ENCODE measurements at places on chromosomes 12 and 14.

- peak within 1 kb of the TSS; percentile 95 for H3K27ac ChIP-seq
- peaks cover 43% of the 10 kb centered on the region for H3K36me3 ChIP-seq
- no peaks in the 10 kb centered on the region for H3K27me3 ChIP-seq
- H3K4me1 ChIP-seq, result peaks cover 63% of the 10 kb centered on the region
- peak within 1 kb of the TSS; percentile 72 for H3K4me3 ChIP-seq
- peak; percentile 52 for DNase-seq
Observed at GRCh38 chr12:75480469-75480949, at the start of gene GLIPR1. GLIPR1 (plus strand) TSS chr12:75480755; CDS start chr12:75480881, 126 bp downstream.

DNA sequence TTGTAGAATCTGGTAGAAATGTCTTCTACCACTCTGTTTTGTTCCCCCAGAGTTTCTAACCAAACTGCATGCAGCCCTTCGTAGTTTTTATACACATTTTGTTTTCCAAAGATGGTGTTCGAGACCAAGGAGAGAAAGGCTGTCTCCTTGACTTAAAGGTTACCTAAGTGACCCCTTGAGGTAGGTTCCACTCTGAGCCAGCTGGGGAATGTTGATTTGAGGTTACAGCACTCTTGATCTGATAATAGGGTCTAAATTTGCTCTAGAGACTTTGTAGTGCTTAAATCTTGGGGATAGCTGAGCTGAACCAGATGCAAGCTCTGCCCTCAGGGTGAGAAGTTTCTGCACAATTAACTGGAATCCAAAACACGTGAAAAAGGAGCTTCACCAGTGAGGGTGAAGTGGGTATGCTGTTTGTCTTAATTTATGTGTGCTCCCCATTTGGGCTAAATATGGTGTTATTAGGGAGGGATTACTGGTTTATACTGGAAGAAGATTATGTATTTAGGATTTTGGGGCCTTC, 3.1 kb downstream of the TMBIM6 start:
- H3K4me3 ChIP-seq, result peak overlapping the region; percentile 18
- H3K4me1 ChIP-seq, result peaks cover 56% of the 10 kb centered on the region
- no peaks in the 10 kb centered on the region for H3K27me3 ChIP-seq
- no peak for DNase-seq
- peaks cover 39% of the 10 kb centered on the region for H3K36me3 ChIP-seq
- H3K27ac ChIP-seq, result no peak overlapping the region

DNA sequence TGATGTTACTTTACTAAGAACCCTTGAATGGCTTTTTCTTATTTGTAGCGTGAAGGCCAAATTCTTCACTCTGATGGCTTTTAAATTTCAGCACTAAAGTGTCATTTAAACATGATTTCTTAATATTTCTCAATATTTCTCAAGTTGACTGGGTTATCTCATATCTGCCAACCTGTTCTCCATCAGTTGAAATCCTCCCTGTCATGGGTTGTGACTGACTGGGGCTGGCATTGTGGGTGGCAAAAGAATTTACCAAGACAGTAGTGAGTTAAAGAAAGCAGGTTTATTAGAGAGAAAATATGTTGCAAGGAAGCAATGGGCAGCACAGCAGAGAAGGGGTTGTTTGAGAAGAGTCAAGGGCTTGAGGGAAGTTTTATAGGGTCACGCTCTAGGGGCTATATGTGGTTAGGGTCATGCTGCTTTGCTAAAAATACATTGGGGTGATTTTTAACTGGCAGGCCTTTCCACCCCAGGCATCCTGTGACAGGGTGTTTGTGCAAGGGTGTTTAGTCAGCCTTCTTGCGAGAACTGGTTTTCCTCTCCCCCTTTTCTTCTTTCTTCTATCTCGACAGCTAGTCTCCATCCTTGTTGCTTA, 232.8 kb upstream of the SEL1L start:
- no peaks in the 10 kb centered on the region for H3K4me1 ChIP-seq
- H3K27ac ChIP-seq, result no peak overlapping the region
- DNase-seq, result no peak
- H3K27me3 ChIP-seq, result no peaks in the 10 kb centered on the region

DNA sequence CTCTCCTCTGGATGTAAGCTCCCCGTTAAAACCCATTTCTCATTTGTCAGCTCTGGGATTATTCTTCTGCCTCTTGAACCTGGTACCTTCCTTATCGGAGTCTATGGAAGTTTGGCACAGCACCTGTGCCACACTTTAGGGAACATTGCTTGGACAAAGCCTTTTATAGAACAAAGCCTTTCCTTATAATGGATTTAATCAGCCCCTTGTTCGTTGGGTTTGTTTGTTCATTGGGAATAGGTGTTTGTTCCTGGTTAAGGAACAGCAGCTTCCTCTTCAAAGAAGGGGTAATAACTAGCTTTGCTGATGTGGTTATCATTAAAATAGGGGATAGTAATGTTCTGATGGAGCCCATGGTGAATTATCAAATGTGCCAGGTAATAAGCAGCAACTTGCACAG, 70.4 kb downstream of the NRXN3 start:
- no peak overlapping the region for H3K27ac ChIP-seq
- H3K4me3 ChIP-seq, result no peak overlapping the region
- H3K36me3 ChIP-seq, result no peaks in the 10 kb centered on the region
- DNase-seq, result no peak

DNA sequence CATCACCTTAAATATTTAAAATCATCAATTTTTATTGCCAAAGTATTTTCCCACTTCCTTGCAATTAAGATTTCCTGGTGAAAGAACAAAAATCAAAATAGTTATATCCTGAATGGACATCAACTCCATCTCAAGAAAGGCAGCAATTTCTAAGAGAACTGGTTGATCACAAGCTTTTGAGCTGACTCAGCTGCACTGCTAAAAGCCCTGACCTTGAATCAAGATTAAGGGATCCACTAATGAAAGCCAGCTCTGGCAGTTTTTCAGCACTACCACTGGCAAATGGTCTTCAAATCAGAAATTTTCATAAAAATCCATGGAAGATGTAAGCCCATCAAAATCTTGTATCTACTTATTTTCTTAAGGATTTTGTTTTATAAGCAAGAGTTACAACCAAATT, 123.4 kb downstream of the SLC6A15 start:
- H3K4me1 ChIP-seq, result no peaks in the 10 kb centered on the region
- no peak overlapping the region for H3K27ac ChIP-seq
- no peaks in the 10 kb centered on the region for H3K27me3 ChIP-seq
- no peak overlapping the region for H3K4me3 ChIP-seq
- H3K36me3 ChIP-seq, result no peaks in the 10 kb centered on the region

GRCh38 chr12:117393656-117394055, 32.2 kb upstream of the NOS1 start:
- no peak overlapping the region for H3K4me3 ChIP-seq
- H3K27ac ChIP-seq, result no peak overlapping the region
- DNase-seq, result no peak
- H3K27me3 ChIP-seq, result no peaks in the 10 kb centered on the region
- H3K4me1 ChIP-seq, result no peaks in the 10 kb centered on the region

DNA sequence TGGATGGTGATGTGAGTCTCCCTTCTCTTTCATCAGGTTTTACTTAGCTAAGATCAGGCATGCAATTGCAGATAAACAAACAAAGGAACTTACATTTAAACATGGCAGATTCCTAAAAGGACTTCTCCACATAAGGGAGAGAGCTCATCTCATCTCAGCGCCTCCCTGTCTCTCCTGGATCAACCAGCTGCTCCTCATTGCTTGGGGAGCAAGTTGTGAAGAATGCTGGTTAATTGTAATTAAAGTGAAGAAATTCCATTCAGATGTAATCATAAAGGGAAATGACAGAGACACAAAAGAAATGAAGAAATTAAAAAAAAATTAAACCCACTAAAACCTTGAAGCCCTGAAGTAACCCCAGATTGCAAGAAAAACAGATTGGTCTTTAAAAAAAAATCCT, 104.4 kb upstream of the DIO2 start:
- no peak overlapping the region for H3K27ac ChIP-seq
- H3K27me3 ChIP-seq, result no peaks in the 10 kb centered on the region
- no peak overlapping the region for H3K4me3 ChIP-seq
- H3K4me1 ChIP-seq, result no peaks in the 10 kb centered on the region

DNA sequence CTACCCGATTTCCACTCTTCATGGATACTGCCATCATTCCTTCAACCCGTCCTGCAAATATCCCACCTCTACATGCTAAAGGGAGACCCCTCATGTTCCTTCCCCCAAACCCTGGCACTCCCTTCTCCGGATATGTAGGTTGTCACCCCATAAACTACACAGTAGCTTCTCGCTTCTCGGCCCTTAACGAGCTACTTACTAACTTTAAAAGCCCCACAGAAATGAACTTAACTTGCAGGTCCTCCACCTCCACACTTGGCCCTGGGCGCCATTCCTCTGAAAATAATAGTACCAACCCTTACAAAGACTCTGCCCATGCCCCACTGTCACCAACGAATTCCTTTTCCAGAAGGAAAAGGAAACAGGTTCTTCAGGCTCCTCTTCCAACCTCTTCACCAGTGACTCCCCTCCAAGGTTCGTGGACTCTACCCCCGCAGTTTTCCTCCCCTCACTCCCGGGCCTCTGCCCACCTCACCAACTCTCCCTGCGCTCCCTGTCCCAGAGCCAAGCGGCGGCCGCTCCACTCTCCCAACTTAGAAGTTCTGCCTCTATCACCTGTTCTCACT, 1.2 kb downstream of the SPPL3 start:
- DNase-seq, result no peak
- peak overlapping the region; percentile 92 for H3K4me3 ChIP-seq
- peaks cover 46% of the 10 kb centered on the region for H3K4me1 ChIP-seq

DNA sequence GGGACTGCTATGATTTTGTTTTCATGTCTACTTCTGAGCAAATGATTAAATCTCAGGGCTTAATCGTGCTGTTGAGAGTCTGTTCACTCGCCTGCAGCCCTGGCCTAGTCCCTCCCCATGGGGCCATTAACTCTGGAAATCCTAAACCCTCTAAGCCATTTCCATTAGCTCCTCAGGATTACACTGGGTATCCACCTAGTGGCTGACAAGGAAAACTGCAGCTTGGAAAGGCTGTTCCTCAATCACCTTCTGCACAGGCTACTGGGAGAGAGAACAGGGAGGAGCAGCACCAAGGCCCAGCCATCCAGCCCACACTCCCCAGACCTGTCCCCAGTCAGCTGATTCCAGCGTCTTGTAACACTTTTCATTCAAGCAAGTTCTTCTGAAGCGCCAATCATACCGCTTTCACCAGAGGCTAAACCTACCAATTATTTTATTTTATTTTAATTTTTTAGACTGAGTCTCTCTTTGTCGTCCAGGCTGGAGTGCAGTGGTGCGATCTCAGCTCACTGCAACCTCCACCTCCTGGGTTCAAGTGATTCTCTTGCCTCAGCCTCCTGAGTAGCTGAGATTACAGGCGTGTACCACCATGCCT, 48.7 kb downstream of the NEUROD4 start:
- peaks cover 26% of the 10 kb centered on the region for H3K27me3 ChIP-seq
- peaks cover 9% of the 10 kb centered on the region for H3K4me1 ChIP-seq
- no peaks in the 10 kb centered on the region for H3K36me3 ChIP-seq
- DNase-seq, result no peak

DNA sequence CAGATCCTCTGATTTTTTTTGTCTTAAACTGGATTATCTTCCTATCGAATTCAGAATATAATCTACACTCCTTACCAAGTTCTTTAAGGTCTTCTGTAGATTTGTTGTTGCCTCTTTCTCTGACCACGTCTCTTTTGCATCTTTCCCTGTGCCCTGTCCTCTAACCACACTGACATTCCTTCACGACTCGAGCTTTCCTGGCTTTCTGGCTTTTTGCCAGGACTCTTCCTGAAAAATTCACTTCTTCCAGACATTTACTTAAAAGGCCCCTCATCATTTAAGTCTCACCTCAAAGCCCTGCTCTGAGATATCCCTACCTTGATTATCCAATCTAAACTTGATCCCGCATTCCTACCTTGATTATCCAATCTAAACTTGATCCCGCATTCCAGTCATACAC, 422.3 kb upstream of the DCN start:
- no peaks in the 10 kb centered on the region for H3K36me3 ChIP-seq
- no peak overlapping the region for H3K4me3 ChIP-seq
- no peaks in the 10 kb centered on the region for H3K4me1 ChIP-seq
- H3K27me3 ChIP-seq, result peaks cover 9% of the 10 kb centered on the region

GRCh38 chr14:69042787-69043444, 63.8 kb upstream of the ACTN1 start:
- no peak overlapping the region for H3K4me3 ChIP-seq
- peaks cover 2% of the 10 kb centered on the region for H3K36me3 ChIP-seq
- peaks cover 9% of the 10 kb centered on the region for H3K4me1 ChIP-seq
- DNase-seq, result no peak

DNA sequence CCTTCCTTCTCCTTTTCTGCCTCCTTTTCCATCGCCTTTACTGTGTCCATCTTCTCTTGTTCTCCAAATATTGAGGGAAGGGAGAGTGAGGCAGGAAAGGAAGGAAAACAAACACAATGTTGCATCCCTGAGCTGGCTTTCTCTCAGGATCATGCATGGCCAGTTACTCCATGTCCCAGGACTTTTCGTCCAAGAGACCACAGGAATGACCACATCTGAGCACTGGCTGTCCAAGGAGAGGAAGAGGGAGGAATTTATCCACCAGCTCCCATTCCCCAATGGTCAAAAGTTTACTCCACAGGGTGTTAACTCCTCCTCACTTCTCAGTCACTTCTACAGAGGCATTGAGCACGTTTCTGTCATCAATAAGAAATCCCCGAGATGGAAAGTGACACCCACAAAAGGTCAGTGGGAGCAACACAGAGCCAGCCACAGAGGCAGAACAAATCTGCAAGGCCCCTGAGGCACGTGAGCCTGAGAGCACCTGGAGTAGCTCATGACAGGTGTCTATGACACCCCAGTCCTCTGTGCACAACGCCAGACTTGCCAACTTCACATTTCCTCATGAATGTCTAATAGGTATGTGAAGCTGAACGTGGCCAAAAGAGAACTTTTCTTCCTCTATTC, 177.3 kb upstream of the NUDT4 start:
- no peak for DNase-seq
- no peaks in the 10 kb centered on the region for H3K36me3 ChIP-seq
- no peak overlapping the region for H3K27ac ChIP-seq
- H3K27me3 ChIP-seq, result peaks cover 72% of the 10 kb centered on the region
- H3K4me3 ChIP-seq, result no peak overlapping the region
- H3K4me1 ChIP-seq, result no peaks in the 10 kb centered on the region

- peaks cover 3% of the 10 kb centered on the region for H3K36me3 ChIP-seq
- H3K27ac ChIP-seq, result no peak overlapping the region
- H3K4me1 ChIP-seq, result peaks cover 32% of the 10 kb centered on the region
- H3K27me3 ChIP-seq, result no peaks in the 10 kb centered on the region
Observed at GRCh38 chr14:65496178-65496993, 83.9 kb downstream of the FUT8 start.

GRCh38 chr14:90456551-90456950, 59.7 kb downstream of the CALM1 start:
- no peak overlapping the region for H3K27ac ChIP-seq
- no peak for DNase-seq
- H3K36me3 ChIP-seq, result no peaks in the 10 kb centered on the region
- no peaks in the 10 kb centered on the region for H3K4me1 ChIP-seq

DNA sequence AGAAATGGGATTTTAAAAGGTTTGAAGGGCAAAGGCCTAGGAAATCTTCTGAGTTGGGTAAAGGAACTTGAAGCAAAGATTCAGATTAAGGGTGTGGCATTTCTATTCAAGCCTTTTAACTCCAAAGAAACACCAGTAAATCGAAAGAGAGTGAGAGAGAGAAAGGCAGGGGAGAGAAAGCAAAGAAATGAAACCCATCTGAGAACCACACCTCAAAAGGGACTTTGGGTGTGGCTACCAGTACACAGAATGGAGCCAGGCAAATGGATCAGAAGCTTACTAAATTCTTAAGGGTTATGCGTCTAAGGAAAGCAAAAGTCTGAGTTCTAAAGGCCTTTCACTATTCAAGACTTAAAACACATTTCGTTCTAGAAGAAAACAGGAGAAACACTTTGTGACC, 277.4 kb downstream of the BCL11B start:
- no peak for DNase-seq
- peaks cover 12% of the 10 kb centered on the region for H3K4me1 ChIP-seq
- no peaks in the 10 kb centered on the region for H3K27me3 ChIP-seq
- peaks cover 1% of the 10 kb centered on the region for H3K36me3 ChIP-seq
- H3K27ac ChIP-seq, result peak overlapping the region; percentile 8

Data from central memory CD8-positive, alpha-beta T cell (primary cell).